CD4-positive, alpha-beta T cell treated with Interleukin-17A for 1 hour (primary cell): ENCODE measurements at places on chromosomes 1 and 21.

DNA sequence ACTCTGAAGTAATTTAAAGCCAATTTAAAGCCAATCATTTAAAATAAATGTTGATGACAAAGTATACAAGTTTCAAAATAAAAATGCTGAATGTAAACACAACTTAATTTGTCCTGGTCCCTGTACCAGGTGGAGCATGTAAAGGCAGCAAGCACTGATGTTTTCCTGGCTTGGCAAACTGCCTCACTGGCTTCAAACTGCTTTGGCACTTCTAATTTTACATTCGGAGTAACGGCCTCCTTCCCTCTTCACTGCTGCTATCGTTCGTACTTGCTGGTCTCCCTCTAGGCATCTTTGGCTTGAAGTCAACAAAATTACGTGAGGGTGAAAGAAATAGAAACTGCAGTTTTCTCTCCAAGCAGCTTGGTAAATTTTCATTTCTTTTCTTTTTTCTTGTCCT is 287.9 kb downstream of the LTN1 start:
- DNase-seq = no peak

DNA sequence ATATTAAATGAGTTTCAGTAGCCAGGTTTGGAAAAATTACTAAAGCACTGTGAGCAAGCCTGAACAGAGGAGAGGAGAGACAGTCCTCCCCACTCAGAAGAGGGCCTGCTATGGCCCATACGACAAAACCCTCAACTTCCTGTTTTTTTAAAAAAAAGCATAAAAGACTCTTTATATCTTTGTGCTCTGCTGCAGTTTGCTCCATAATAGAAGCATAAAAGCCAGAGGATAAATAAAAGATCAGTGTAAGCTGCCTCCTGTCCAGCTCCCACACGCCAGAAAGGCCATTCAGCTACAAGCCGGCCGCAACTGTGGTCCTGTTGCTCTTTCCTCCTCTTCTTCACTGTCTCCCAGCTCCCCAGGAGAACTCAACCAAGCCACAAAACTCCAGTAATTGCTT is 37.8 kb downstream of the NID1 start:
- DNase-seq = no peak

DNA sequence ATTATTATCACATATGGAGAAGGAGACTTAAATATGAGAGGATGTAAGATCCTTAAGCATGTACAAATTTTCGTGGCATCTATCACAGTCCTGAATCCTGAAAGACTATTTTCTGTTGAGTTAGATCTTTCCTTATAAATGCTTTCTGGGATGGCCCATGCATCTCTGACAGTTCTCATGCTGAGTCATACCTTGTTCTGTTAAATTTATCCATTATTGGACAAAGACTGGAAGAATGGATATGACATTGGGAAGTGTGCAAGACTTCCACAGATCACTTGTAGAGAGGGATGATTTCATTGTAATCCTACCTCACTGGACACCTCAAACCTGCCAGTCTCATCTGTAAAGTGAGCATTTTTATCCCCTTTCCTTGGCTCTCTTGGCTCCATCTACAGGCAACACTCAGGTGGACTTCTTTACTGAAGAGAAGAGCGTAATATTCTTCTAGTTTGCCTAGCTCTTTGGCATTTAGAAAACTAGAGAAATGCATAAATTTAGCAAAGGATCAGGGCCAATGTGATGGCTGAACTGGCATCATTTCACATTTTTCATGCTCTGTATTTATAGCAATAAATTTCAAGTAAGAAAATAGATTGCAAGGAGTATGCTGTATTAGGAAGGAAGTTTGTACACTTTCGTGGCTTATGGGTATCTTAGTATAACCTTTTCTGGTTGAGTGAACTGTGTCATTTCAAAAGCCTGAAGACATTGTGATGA is 128.2 kb downstream of the NFIA start:
- DNase-seq = peak; percentile 11

DNA sequence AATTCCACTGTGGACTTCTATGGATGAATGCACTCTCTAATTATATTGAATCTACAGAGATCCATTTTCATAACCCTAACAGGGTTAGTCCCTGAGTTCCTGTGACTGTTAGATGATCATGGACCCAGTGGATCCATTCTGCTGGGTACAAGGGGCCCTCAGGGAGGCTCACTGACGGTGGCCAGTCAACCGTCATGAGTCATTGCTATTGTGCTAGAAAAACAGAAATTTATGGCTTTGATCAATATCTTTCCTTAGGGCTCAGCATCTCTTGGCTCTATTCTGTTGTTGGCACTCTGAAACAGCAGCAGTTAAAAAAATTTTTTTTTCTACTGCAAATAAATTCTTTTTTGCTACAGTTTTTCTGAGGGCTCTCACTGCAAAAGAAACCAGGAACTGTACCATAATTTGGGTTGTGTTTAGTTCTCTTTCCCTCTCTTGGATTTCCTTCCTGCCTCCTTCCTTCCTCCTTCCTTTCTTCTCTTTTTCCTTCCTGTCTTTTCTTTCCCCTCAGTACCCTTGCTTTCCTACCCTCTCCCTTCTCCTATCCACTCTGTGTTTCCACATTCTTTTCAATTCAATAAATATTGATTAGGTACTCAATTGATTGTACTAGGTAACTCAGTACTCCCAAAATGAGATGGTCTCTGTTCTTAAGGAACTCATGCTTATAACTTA is 49.5 kb downstream of the UTP25 start:
- DNase-seq = no peak
